Common myeloid progenitor, CD34-positive (primary cell): ENCODE measurements at places on chromosomes 2 and 18.
A peak's percentile ranks its signal among the peaks of the same experiment; 100 is the strongest.

- no peak overlapping the region for H3K4me3 ChIP-seq
- no peak overlapping the region for H3K27ac ChIP-seq
- H3K27me3 ChIP-seq = no peaks in the 10 kb centered on the region
- DNase-seq = no peak
- H3K4me1 ChIP-seq = no peaks in the 10 kb centered on the region
- no peaks in the 10 kb centered on the region for H3K36me3 ChIP-seq
Measured at GRCh38 chr2:214293593-214293992, 117.3 kb upstream of the VWC2L start.

GRCh38 chr18:63040788-63041410 lies 278.7 kb downstream of the BCL2 start:
- H3K27ac ChIP-seq = no peak overlapping the region
- H3K4me1 ChIP-seq = peaks cover 6% of the 10 kb centered on the region
- no peaks in the 10 kb centered on the region for H3K27me3 ChIP-seq
- H3K36me3 ChIP-seq = no peaks in the 10 kb centered on the region
- H3K4me3 ChIP-seq = no peak overlapping the region
- peak; percentile 64 for DNase-seq

- H3K36me3 ChIP-seq = no peaks in the 10 kb centered on the region
- DNase-seq = peak; percentile 66
- no peak overlapping the region for H3K4me3 ChIP-seq
- H3K27me3 ChIP-seq = no peaks in the 10 kb centered on the region
Measured at GRCh38 chr18:43563780-43564179, 286.5 kb upstream of the SYT4 start.

DNA sequence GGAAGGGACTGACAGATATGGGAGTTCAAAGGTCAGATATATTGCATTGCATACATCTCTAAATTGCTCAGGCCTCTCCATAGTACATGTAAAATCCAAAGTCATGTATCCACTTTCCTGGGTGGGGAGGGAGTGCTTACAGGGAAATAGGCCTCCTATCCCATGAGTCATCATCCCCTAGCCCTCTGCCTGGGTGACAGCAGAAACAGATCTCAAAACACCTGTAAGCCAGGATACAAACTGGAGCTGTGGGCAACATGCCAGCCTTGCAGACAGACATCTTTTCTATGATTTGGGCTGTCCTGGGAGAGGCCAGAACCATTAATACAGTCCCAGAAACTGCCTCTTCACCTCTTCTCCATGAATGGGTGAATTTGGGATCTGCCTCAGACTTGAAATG lies 4.8 kb downstream of the ALK start:
- H3K36me3 ChIP-seq = no peaks in the 10 kb centered on the region
- H3K4me1 ChIP-seq = peaks cover 16% of the 10 kb centered on the region
- no peak overlapping the region for H3K27ac ChIP-seq
- DNase-seq = no peak
- H3K4me3 ChIP-seq = no peak overlapping the region

DNA sequence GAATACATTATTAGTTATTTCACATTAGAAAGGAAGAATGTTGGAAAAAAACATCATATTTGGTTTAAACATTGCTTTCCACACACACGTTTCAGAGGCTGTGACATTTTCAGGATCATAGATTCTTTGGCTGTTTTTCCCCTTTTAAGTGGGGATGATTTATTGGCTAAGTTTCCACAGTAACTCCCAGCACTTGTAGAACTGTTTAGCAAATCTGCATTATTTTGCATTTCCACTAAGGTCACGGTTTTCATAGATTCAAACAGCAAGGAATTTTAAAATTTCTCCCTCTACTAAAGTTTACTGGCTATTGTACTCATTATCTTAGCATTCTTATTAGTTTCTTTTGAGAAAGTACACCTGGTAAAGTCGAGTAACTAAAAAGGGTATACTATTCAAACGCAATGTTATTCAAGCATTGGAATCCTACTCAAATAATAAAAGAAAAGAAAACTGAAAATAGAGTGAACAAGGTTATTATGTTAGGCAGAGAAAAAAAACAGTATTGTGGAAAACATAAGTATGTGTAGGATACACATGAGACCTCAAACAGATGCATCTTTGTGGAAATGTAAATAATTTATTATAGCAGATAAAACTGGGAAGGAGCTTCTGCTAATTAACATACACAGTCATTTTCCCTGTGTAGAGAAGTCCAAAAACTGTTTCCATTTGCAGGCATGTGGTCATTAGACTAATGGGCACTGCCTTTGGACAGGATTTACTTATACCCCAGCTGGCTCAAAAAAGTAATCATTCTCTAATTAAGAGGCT lies 633.8 kb downstream of the NRXN1 start:
- no peak overlapping the region for H3K4me3 ChIP-seq
- H3K36me3 ChIP-seq = no peaks in the 10 kb centered on the region
- no peak for DNase-seq
- peaks cover 3% of the 10 kb centered on the region for H3K27me3 ChIP-seq
- H3K4me1 ChIP-seq = no peaks in the 10 kb centered on the region
- no peak overlapping the region for H3K27ac ChIP-seq

DNA sequence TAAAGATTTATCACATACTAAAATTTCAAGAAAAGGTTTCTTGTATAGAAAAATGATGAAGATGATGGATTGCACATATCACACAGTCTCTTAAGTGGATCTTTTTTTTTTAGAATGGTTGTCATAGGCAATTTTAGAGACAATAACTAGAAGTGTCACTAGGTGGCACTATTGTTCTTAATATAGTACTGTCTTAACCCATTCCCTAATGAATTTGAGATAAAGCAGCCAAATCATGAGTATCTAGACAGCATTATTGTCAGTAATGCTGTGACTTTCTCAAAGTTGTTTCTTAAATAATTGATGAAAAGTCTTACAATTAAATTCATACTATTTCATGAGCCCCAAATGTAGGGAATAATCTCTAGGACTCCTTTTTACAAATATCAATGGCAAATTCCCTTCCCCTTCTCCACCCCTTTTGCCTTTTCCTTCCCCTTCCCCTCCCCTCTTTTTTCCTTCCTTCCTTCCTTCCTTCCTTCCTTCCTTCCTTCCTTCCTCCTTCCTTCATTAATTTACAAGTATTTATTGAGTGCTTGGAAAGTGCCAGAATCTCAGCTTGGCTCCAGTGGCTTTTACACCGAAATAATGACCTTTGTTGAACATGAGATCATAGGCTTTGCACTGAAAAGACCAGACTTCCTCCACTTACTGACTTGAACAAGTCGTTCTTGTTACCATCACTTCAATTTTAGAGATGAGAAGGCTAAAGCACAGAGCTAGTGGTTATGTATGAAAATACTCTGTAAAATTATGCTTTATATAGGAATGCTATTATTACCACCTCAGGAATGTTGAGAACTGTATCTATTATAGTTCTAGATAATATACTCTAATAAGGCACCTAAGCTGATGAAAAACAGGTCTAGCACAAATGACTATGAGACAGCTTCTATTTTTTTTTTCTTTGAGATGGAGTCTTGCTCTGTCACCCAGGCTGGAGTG lies 19.8 kb downstream of the MYL12B start:
- H3K27ac ChIP-seq = no peak overlapping the region
- peaks cover 3% of the 10 kb centered on the region for H3K36me3 ChIP-seq
- no peaks in the 10 kb centered on the region for H3K27me3 ChIP-seq
- H3K4me1 ChIP-seq = no peaks in the 10 kb centered on the region

- no peaks in the 10 kb centered on the region for H3K4me1 ChIP-seq
- H3K36me3 ChIP-seq = no peaks in the 10 kb centered on the region
- DNase-seq = no peak
Measured at GRCh38 chr2:220744861-220745260, 827.2 kb downstream of the EPHA4 start.

GRCh38 chr18:76963936-76964335 lies 141.6 kb downstream of the ZNF236 start:
- peaks cover 19% of the 10 kb centered on the region for H3K36me3 ChIP-seq
- no peak overlapping the region for H3K27ac ChIP-seq
- no peak overlapping the region for H3K4me3 ChIP-seq
- DNase-seq = no peak
- no peaks in the 10 kb centered on the region for H3K27me3 ChIP-seq

DNA sequence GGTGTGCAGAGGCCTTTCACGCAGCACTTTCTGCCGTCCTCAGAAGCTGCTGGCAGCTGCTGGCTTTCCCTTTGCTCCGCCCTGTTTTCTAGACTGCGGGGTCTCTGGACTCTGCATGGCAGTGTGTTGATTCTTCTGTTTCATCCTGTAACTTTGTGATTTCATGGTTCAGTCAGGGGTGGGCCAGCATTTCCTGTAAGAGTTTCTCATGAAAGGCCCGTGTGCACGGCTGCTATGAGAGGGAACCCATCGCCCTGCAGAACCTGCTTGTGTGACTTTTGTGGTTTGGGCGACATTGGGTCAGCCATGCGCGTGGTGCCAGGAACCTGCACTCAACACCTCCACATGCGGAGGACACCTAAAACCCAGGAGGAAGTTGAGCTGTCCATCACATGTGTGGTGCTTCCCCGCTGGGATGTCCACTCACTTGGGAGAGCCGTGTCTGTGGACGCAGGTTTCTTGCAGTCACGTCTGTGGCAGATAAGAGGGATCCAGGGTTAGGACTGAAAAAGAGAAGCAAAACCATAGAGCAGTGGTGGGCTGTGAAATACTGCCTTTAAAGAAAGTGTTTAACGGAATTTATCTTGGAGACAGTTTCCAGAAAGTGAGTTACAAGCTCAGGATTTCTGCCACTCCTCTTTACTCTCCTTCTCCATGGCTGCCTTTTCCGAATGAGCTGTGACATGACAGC lies 167.3 kb upstream of the ALKAL2 start:
- H3K27ac ChIP-seq = no peak overlapping the region
- peaks cover 15% of the 10 kb centered on the region for H3K4me1 ChIP-seq
- H3K27me3 ChIP-seq = no peaks in the 10 kb centered on the region
- H3K36me3 ChIP-seq = no peaks in the 10 kb centered on the region

DNA sequence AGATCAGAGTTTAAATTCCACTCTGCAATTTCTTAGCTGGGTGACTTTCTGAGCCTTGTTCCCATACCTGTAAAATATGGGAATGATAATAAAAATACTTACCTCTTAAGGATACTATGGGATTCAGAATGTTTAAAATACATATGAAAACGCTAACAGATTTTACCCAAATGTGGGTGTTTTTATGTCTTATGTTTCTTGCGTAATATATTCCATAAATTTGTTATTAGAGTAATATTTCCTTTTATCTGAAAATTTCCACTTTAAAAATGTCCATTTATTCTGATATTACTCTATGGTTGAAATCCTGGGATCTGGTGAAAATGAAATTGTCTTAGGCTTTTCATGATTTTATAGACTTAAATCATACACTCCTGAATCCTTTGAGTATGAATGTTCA lies 45.5 kb downstream of the MAPRE2 start:
- H3K27ac ChIP-seq = no peak overlapping the region
- H3K4me3 ChIP-seq = no peak overlapping the region
- H3K36me3 ChIP-seq = peaks cover 12% of the 10 kb centered on the region
- H3K27me3 ChIP-seq = no peaks in the 10 kb centered on the region
- H3K4me1 ChIP-seq = peaks cover 14% of the 10 kb centered on the region

GRCh38 chr2:75655861-75656260 lies 9.3 kb downstream of the MRPL19 start:
- H3K36me3 ChIP-seq = peaks cover 80% of the 10 kb centered on the region
- no peaks in the 10 kb centered on the region for H3K4me1 ChIP-seq
- no peak overlapping the region for H3K4me3 ChIP-seq
- no peaks in the 10 kb centered on the region for H3K27me3 ChIP-seq
- H3K27ac ChIP-seq = no peak overlapping the region

DNA sequence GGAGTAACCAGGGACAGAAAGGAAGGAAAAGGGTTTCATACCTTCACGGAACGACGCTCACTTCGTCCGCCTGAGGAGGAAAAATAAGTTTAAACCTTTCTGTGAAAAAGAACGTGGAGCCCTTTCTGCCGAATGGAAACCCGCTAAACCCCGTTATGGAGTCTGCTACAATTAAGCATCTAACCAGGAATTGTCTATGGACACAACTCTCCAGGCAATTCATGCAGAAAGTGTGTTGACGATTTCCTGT lies 528 bp upstream of the PPP4R3B start:
- H3K4me3 ChIP-seq = peak overlapping the region; percentile 98
- no peak for DNase-seq
- H3K27ac ChIP-seq = peak overlapping the region; percentile 96
- H3K27me3 ChIP-seq = no peaks in the 10 kb centered on the region
- H3K4me1 ChIP-seq = peaks cover 15% of the 10 kb centered on the region
- H3K36me3 ChIP-seq = peaks cover 2% of the 10 kb centered on the region

DNA sequence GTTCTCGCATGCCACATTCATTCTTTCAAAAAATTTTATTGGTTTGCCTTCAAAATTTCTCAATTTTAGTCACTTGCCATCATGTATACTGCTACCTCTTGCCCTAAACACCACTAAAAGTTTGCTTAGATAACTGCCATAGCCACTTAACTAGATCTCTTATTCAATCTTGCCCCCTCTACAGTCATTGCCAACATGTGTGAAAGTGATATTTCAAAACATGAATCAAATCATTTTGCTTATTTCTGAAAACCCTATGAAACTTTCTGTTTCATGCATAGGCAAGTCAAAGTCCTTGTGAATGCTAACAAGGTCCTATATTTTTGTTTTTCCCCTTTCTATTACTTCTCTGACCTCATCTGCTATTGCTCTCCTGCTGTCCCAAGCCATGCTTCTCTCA lies 397.1 kb downstream of the KCNJ3 start:
- no peak overlapping the region for H3K27ac ChIP-seq
- no peaks in the 10 kb centered on the region for H3K36me3 ChIP-seq
- no peaks in the 10 kb centered on the region for H3K4me1 ChIP-seq
- DNase-seq = no peak
- H3K27me3 ChIP-seq = no peaks in the 10 kb centered on the region

DNA sequence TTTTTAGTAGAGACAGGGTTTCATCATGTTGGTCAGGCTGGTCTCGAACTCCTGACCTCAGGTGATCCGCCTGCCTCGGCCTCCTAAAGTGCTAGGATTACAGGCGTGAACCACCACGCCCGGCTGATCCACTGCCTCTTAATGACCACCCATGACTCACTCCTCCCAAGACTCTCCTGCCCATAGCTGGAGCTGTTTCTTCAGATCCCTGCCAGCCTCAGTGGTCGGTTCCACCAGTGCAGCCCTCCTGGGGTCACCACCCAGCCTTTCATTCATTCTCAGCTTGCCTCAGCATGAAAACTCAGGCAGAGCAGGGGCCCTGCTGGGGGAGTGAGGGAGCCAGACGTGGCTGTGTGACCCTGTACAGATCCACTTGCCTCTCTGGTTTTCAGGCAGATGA lies 12.5 kb downstream of the KCNIP3 start:
- no peaks in the 10 kb centered on the region for H3K27me3 ChIP-seq
- H3K36me3 ChIP-seq = no peaks in the 10 kb centered on the region
- H3K27ac ChIP-seq = no peak overlapping the region
- DNase-seq = no peak
- H3K4me1 ChIP-seq = no peaks in the 10 kb centered on the region
- no peak overlapping the region for H3K4me3 ChIP-seq

GRCh38 chr18:48837676-48838075 lies 113.1 kb downstream of the SMAD7 start:
- H3K27me3 ChIP-seq = peaks cover 2% of the 10 kb centered on the region
- H3K36me3 ChIP-seq = peaks cover 2% of the 10 kb centered on the region
- peaks cover 7% of the 10 kb centered on the region for H3K4me1 ChIP-seq
- no peak for DNase-seq
- H3K4me3 ChIP-seq = no peak overlapping the region

GRCh38 chr2:162092008-162092390 lies 18.0 kb upstream of the DPP4 start:
- DNase-seq = no peak
- H3K4me3 ChIP-seq = no peak overlapping the region
- H3K27ac ChIP-seq = no peak overlapping the region
- no peaks in the 10 kb centered on the region for H3K36me3 ChIP-seq
- H3K27me3 ChIP-seq = no peaks in the 10 kb centered on the region

GRCh38 chr2:60442608-60443007 lies 110.8 kb downstream of the BCL11A start:
- H3K36me3 ChIP-seq = no peaks in the 10 kb centered on the region
- H3K27ac ChIP-seq = no peak overlapping the region
- H3K4me3 ChIP-seq = no peak overlapping the region
- DNase-seq = no peak
